Activated CD4-positive, alpha-beta T cell treated with anti-CD3 and anti-CD28 coated beads for 1 hour (primary cell): ENCODE measurements at places on chromosomes 12 and 14.

GRCh38 chr14:32984241-32984930 is 45.7 kb downstream of the NPAS3 start:
- DNase-seq, result no peak

- DNase-seq, result no peak
Measured at GRCh38 chr12:68559984-68560850, 50.5 kb upstream of the RAP1B start.

DNA sequence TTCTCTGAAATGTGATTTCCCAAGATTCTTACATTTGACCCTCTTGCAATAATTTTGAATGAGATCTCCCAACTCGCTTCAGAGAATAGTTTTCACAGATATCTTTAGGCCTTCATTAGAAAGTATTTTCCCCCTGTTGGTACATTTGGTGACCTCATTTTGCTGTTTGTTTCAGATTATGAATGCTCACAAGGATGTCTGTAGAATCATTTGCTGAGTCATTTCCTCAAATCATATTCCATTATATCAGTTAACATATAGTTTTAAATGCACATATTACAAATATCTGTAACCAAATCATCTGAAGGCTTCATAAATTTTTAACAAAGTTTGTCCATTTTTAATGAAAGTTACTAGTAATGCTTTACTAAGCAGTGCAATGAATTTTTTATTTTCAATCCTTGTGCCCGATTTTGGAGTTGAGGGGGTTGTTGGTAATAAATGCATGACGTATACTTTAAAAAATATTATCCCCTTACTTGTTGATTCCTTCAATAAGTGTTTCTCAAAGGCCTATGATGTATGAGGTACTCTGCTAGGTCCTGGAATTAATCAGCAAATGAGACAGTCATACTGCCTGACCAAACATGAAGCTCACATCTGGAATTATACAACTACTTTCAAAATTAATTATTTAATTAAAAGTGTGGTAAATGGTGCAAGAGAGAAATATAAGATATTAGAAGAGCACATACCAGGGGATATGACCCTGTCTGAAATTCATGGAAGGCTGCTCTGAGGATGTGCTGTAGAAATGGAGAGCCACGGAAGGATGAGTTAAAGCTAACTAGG is 126.9 kb upstream of the RAP1B start:
- DNase-seq, result no peak

GRCh38 chr12:31849090-31849687 is 110.0 kb upstream of the RESF1 start:
- DNase-seq, result no peak

DNA sequence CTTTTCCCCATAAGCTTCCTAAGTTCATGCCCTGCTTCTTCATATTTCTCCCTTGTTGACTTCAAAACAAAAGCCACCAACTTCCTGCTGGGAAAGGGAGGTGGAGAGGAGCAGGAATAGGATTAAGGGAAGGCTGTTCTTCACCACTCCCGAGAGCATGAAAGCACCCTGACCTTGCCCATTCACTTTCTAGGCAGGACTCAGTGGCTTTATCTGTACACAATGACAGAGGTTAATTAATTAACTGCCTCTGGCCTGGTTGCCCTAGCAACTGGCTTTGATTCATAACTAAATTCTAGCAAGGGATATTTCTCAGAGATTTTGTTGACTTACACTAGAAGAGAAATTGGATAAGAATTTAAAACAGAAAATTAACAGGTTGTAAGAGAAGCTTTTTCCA is 396.8 kb downstream of the RPS29 start:
- no peak for DNase-seq

- no peak for DNase-seq
Measured at GRCh38 chr12:75784591-75784990, 247.0 kb downstream of the PHLDA1 start.

GRCh38 chr12:50842637-50843493 is at the start of gene TMPRSS12:
TSS of gene TMPRSS12 (plus strand) at chr12:50842926. CDS start at chr12:50842965, 39 bp downstream.
- DNase-seq, result no peak

DNA sequence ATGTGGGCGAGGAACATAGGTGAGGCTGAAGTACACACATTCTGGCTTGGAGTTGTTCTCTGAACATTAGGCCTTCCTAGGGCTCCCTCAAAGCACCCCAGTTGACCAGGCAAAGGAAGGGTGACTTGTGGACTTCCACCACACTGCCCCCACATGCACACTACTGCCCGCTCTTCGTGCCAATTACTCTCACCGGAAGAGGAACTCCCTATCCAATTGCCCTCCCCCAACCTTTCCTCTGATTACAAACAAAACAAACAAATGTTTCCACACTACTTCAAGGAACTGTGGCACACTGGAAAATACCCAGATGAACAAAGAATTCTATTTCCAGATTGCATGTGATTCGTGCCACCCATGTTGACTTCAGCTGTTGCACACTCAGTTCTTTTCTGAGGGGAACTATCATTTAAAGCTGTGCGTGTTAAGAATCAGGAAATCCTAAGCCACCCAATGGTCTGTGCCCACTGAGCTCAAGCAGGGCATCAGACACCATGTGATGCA is 139.3 kb downstream of the SSPN start:
- no peak for DNase-seq

DNA sequence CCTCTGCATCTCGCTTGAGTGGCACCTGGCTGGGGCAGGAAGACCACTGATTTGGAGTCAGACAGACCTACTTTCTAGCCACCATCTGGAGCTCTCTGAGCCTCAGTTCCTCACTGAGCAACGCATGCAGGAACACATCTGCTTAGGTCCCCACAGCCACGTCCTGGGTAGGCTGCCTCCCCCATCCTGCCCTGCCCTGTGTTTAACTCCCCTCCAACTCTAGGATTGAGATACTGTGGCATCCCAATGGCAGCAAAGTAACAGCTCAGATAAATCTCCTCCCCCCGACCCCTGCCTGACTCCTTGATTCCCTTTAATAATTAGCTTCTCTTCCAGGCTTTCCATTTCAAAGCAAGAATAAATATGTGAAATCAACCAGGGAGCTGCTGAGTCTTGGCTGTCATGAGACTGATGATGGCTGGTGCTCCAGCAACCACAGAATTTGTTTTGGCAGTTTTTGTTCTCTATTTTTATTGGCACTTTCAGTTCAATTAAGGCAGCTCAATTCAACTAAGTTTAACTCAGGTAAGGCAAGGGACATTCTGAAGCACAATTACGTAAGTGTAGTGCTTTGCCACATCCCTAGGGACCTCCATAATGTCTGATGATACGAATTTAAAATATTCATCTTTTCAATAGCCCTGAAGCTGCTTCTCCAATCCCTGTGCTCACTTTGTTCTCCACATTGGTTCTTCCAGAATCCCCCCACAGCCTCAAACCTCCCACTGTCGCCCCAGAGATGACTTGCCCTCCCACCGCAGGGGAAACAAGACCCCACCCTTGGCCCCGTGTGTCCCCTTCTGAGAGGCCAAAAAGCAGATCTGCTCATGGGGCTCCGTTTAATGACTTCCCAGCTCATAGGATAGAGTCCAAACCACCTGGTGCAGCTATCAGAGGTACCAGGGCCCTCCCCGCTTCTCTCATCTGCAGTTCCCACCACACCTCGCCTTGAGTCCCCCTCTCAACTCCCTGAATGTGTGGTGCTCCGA is 58.2 kb downstream of the ESR2 start:
- DNase-seq, result no peak

- DNase-seq, result no peak
Measured at GRCh38 chr12:109097140-109097434, 310 bp upstream of the UNG start.

DNA sequence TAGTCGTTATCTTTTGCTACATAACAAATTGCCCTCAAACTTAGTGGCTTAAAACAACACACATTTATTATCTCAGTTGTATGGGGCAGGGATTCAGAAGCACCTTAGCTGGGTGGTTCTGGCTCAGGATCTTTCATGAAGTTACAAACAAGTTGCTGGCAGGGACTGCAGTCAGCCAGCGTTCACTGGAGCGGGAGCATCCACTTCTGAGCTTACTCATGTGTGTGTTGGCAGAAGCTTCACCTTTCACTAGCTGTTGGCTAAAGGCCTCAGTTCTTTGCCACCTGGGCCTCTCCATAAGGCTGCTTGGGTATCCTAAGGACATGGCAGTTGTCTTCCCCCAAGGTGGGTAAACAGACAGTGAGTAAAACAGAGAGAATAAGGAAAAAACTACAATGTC is 365.7 kb downstream of the RPS29 start:
- DNase-seq, result no peak

- DNase-seq, result no peak
Measured at GRCh38 chr12:1692895-1693610, 2.2 kb downstream of the ADIPOR2 start.

- peak; percentile 51 for DNase-seq
Measured at GRCh38 chr14:89720741-89721729, 233.5 kb downstream of the EFCAB11 start.

- no peak for DNase-seq
Measured at GRCh38 chr12:105585107-105585506, 254.6 kb downstream of the C12orf75 start.

- DNase-seq, result no peak
Measured at GRCh38 chr12:5335069-5335468, 96.8 kb upstream of the NTF3 start.

DNA sequence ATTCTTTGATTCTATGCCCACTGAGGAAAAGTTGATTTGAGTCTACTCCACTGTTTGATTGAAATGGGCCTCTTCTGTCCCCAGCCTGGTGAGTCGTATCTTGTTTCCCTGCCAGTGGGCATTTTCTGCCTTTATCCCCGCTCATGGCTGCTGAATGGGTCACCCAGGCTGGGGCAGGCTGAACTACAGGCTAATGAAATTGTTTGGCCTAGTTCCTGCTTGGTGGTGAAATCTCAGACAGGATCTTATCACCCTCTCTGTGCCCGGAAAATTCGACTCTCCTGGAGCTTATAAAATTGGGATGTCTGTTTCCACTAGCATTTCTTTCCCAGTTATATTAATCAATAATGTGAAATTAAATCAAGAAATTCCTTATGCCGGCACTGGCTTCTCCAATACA is 65.0 kb downstream of the CHST11 start:
- no peak for DNase-seq

DNA sequence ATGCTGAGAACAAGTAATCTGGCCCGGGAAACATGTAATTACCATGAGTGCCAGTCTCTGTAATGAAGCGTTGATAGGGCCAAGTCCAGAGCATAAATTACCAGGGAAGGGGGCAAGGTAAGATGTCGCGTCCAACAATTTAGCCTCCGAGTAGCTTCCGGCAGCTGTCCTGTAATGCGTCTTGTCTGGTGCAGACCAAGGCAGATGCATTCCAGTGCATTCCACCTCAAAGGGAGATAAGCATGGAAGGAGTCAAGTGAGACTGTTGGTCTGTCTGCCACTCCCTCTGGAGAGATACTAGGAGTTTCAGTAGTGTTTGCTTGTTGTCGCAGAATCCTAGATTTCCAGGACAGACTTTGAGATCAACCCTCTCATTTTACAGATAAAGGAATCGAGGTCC is 218.3 kb downstream of the AACS start:
- no peak for DNase-seq

DNA sequence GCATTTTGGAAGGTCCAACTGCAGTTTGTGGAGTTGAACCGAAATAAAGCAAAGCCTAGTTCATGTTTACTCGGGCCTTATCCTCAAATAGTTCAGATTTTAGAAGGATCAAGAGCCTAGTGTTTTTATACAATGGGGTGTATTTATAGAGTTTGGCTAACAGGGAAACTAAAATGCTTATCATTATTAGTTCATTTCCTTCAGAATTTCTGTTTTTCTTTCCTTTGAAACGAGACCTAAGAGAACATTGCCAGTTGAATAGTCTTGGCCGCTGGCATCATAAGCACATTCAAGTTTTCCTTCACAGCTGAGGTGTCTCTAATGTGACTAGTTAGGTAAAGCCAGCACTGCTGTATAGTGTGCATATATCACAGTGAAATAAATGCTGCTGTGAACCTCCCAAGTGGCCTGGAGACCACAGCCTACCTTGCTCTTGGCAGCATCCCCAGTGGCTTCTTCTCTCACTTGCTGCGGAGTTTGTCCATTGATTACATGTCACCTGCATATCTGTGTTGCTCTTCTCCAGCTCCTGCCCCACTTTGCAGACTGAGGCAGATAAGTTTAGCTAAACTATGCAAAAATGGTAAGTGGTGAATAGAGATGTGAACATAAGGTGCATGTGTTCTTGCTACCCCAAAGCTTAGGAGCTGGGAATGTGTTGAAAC is 88.8 kb downstream of the ANO6 start:
- no peak for DNase-seq

- no peak for DNase-seq
Measured at GRCh38 chr12:54526812-54527630, 22.4 kb upstream of the PDE1B start.

GRCh38 chr12:9730591-9730990 is 2.3 kb downstream of the CLECL1 start:
- no peak for DNase-seq

DNA sequence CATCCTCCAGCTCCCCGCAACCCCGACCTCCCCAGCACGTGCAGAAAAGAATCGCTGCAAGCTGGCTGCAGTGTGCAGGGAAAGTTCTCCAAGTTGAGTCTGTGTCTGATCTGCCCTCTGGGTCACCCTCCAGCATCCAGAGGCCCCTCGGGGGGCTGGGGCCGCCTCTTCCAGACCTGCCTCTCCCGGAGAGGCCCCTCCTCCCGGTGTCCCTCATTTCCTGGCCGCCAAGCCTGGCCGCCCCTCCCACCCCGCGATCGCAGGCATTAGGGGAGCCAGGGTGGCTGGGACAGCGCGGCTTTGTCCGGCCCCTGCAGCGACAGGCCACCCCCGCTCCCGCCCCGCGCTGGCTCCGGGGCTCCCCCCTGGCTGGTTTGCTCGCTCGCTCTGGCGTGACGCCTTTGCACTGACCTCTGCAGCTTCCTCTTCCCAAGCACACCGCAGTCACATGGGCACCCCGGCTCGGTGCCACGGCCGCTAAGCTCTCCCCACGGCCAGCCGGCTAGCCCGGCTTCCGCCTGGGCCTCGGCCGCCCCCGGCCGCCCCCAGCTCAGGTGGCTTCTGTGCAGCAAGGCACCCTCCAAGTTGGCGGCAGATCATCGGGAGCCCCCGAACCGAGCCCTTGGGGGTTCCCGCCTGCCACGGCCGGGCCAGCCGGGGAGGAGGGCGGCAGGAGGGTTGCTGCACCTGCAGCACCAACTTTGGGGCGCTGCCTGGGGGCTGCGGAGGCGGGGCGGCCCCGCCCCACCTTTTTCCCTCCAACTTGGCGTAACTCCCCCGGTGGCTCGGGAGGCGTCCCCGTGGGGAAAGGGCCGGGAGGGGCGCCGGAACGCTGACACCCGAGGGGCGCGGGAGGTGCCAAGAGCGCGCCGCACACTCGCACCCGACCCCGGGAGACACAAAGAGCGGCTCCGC is 43.7 kb downstream of the KDM2B start:
- peak; percentile 15 for DNase-seq

DNA sequence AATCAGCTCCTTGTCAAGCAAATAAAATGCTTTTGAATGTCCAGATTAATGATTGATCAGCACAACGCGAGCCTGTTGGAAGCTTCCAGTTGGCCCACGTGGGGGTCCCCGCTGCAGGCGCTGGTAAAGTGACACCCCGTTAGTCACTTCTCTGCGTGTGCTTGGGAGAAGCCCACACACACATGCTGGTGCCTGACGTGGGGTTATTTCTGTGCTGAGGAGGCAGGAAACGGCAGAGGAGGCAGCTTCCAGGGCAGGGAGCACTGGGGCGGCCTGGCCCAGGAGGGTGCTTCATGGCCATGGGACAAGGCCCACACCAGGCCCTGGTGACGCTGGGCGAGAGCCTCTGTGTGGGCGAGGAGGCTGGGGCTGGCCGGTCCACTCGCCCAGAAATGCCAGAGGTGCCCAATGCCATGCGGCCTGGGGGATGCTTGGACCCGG is 101.5 kb downstream of the KIF26A start:
- DNase-seq, result no peak

- no peak for DNase-seq
Measured at GRCh38 chr14:89254166-89254909, 162.7 kb downstream of the FOXN3 start.
